ENCODE measurements at places on chromosomes 2 and 18.

DNA sequence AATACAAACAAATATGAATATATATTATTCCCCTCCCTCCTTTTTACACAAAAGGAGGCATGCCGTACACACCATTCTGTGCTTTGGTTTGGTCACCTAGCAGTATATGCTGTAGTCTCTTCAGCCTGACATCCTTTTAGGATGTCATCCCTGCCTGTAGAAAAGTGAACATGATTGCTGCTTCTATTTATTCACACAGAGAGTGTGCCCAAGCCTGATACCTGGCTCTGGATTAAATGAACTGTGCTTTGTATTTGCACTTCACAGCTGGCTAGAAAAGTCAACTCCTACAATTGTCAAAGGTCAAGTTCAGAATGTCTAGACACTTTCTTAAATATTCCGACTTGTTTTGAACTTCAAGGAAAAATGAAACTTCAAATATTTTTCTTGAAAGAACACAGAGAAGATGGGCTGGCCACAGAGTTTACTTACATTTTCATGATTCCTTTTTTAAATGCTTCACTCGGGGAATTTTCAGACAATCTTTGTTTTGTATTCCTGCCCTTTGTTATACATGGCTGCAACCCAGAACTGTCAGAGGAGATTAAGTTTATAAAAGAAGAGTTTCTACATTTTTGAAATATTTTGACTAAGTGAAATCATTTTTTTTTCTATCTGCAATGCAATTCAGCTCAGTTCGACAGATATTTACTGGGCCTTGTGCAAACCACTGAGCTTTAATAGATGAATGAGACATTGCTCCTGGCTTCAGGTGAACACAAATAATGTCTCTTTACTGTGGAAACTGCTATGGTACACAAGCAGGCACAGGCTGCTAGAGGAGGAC lies 33.5 kb downstream of the DAPL1 start:
- DNase-seq, result no peak

DNA sequence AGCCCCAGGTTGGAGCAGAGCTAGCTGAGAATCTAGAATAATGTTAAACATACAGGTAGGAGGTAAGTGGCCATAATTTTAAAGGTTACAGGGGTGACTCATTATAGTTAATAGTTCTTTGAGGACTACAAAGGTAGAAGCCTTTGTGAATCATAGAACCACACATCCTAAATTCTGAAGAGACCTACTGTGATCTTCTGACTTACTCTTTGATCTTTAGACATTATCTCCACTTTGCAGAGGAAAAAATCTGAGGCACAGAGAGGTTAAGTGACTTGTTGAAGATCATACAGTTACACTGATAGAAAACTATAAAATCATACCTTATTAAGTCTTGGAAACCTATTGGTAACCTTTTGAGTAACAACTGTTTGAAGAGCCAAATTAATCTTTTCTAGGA lies 1051.3 kb upstream of the NRXN1 start:
- DNase-seq, result no peak

GRCh38 chr2:172372436-172372835 lies 55.0 kb upstream of the ITGA6 start:
- no peak for DNase-seq

- no peak for DNase-seq
Observed at GRCh38 chr2:111057045-111057444, 63.7 kb upstream of the BCL2L11 start.

DNA sequence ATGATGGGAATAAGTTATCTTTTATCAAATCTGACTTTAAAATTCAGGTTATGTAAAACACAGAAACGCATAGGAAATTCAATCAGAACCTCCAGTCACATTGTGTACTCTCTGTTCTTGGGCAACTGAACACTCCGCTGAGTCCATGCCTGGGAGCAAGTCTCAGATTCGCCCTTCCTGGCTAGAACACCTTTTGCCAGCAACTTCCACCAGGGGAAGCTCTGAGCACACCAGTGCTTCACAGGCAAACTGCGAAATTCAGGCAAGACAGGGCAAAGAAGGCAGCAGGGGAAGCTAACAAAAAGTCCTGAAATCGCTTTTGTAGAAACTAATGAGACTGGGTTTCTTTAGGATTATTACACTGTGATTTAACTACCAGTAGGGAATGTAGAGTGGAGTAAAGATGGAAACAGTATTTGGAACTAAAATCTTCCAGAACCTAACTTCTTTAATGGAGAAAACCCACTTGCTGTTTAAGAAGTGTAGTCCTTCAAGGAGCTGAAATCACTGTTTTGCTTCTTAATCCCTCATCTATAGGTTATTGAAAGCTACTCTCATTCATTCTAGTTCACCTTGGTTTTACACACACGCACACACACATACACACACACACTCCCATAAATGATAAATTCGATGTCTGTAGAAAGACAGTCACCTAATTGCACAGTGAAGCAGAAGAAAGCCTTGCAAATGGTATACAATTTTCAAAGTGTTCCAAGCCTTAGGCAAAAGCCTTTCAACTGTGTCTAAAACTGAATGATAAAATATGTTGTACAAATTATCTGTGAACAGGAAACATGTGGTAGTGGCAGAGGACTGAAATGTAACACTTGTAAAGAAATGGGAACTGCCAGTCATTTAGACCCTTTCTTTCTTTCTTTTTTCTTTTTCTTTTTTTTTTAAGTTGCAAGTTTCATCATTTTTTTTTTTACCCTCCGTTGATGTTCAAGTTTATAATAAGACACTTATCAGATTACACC lies 214.5 kb downstream of the TMEM182 start:
- no peak for DNase-seq

DNA sequence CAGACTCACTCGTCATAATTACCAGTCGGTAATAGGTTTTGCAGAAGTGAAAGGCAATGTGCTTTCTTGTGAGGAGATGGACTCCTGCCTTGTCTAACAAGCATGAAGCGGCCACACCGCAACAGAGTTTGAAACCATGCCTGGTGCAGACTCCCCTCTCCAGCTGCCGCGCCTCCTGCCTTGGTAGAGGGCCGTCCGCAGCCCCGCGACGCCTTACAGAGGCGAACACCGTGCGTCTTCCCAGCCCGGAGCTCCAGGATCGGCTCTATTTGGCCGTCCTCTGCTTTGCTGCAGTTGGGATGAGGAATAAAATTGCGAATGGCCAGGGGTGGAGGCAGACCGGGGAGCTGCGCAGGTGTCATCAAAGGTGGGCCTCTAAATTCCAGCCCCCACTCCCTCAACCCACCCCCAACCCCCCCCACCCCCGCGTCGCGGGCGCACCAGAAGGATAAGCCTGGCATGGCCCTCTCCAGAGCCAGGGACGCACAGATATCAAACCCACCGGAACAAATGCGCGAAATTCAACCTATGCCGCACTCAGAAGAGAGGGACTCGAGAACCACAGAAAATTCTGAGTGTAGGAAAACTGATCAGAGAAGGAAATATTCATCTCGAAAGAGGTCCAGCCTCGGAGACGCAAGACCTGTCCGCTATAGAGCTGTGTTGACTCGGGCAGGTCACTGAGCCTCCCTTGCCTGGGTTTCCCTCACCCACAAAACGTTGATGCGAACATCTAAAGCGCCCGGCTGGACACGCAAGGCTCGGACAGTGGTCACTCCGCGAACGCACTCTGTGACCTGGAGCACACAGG lies 1.1 kb downstream of the TRABD2A start:
- no peak for DNase-seq

GRCh38 chr18:58808349-58808748 lies 56.3 kb upstream of the ZNF532 start:
- no peak for DNase-seq

- DNase-seq, result no peak
Observed at GRCh38 chr18:6564950-6565814, 150.5 kb upstream of the L3MBTL4 start.

DNA sequence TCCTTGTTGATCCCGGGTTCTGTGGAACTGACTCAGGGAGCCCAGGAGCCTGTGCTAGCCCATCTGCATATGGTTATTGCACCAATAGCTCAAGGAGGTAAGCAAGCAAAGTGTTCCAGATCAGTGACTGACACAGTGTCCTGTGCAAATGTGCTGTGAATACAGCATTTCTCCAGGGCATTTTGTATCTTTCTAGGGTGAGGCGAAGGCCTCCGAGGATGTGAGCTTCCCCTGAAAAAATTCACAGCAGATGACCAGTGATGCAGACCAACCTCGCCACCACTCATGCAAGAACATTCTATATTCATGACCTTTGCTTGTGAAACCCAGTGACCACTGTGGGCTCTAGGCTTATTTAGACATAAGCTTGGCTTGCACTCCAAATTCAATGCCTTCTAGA lies 15.2 kb upstream of the NT5DC4 start:
- peak; percentile 15 for DNase-seq

GRCh38 chr2:32743480-32744236 lies 115.8 kb downstream of the TTC27 start:
- no peak for DNase-seq

- no peak for DNase-seq
Observed at GRCh38 chr2:99297994-99298393, 3.0 kb downstream of the LYG1 start.

GRCh38 chr18:48975120-48975816 lies 24.5 kb upstream of the SMAD7 start:
- no peak for DNase-seq

DNA sequence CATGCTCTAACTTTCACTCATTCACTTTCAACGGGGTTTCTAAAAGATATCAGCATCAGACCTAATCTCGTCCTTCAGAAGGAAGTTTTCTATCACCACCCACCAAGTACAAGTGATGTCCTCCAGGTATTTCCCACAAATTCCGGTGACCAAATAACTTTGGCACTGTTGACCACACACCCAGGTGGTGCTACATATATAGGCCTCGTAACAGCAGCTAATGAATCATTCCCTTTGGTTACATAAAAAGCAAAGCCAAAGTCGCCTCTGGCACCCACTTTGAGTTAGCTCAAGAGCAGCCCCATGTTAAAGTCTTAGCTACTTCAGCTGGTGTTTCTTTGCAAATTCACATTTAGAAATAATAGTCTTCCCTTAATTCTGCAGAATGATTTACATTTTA lies 138.2 kb upstream of the OSR1 start:
- DNase-seq, result no peak

DNA sequence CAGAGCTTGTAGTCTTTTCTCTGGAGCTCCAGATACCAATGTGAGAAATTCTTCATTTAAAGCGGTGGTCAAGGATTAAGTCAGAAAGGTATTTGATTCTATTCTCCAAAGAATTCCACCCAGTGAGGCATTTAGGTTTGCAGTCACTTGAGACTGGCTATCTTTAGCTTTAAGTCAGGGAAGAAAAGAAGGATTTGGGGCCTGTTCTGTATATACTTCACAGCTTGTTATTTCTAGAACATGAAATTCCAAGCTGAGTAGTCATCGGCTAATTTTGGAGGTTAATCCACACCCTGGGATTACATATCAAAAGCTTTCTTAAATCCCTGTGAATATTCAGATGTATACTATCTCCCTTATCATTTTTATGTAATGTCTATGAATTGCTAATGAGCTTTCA lies 39.4 kb downstream of the MYOM1 start:
- no peak for DNase-seq

GRCh38 chr2:240346753-240347372 lies 88.6 kb upstream of the GPC1 start:
- DNase-seq, result no peak

GRCh38 chr18:41459656-41460055 lies 495.4 kb upstream of the PIK3C3 start:
- no peak for DNase-seq

- no peak for DNase-seq
Observed at GRCh38 chr2:43444989-43445645, 150.7 kb downstream of the THADA start.

GRCh38 chr2:142531377-142531776 lies 346.1 kb upstream of the KYNU start:
- DNase-seq, result no peak

- peak; percentile 77 for DNase-seq
Observed at GRCh38 chr2:130873700-130874346, 37.1 kb downstream of the ARHGEF4 start.

DNA sequence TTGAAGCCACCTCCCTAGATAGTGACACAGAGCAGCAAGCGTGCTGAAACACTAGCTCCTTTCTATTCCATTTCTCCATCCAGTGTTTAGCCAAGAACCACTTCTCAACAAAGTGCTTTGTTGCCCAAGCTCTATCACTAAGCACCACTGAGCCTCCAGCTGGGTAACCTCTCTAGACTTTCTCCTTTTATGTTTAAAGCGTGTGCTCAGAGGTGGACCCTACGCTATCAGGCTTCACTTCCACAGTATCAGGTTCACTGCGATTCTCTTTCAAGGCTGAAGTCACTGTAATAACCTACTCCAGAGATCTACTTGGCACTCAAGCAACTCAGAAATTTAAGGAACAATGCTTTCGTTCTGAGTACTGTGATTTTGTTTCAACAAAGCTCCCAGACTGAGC lies 197.9 kb downstream of the LNPK start:
- DNase-seq, result no peak

GRCh38 chr18:70634576-70635147 lies 345.8 kb downstream of the SOCS6 start:
- DNase-seq, result no peak

- no peak for DNase-seq
Observed at GRCh38 chr2:1366546-1367134, 46.6 kb upstream of the TPO start.

GRCh38 chr2:188511346-188511745 lies 219.7 kb downstream of the GULP1 start:
- no peak for DNase-seq

GRCh38 chr2:61014763-61015162 lies 2.8 kb upstream of the PEX13 start:
- DNase-seq, result no peak

- DNase-seq, result no peak
Observed at GRCh38 chr18:51017140-51017879, 12.7 kb upstream of the SMAD4 start.

DNA sequence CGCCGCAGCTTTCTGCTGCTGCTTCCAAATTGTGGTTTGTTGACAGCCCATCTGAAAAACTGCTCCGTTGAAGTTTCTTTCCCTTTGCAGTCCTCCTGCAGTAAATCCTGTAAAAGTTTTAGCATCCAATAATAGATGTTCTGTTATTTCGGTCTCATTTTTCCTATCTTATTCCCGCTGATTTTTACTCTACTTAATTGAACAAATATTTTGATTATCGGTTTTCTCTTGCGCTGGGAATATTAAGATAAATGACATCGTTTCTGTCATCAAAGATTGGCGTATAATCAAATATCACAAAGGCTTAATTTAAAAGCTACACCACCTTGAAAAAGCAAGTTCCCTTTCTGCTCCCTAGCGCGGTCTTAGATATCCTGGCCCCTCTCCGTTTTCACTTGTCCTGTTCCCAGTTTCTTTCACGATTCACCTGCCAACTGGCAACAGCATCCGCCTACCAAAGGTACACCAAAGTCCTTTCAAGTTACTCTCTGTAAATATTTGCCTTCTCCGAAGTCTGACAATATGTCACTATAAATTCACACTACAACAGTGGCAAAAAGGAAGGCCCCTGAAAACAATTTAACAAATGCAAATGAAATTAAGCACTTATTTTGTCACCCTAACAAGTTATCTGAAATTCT lies 1.0 kb upstream of the STRN start:
- no peak for DNase-seq

- no peak for DNase-seq
Observed at GRCh38 chr2:102294802-102295489, 16.4 kb upstream of the IL1RL1 start.

- no peak for DNase-seq
Observed at GRCh38 chr2:112825706-112826105, 10.9 kb downstream of the IL1B start.

- DNase-seq, result no peak
Observed at GRCh38 chr2:1782514-1782913, 38.2 kb upstream of the PXDN start.
